Fibroblast of upper back skin (primary cell): ENCODE measurements at places on chromosomes 12 and 14.

GRCh38 chr12:12958886-12959285 is 6.9 kb upstream of the GPRC5D start:
- no peak for DNase-seq

DNA sequence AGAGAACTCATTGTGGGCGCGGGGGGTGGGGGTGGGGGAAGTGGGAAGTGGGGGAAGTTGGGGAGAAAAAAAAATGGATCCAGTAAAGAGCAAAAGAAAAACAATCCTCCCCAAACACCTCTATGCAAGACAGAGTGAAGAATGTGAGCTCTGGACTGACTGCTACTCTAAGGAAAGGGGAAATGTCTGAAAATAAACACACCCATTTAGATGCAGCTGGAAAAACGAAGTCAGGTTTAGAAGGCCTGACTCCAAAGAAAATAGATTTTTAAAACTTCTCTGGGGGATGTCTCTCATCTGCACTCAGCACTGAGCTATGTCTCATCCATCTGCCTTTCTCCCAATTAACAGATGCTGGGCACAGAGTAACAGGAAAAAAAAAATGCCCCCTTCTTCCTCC is 904.4 kb downstream of the GALC start:
- DNase-seq = no peak

DNA sequence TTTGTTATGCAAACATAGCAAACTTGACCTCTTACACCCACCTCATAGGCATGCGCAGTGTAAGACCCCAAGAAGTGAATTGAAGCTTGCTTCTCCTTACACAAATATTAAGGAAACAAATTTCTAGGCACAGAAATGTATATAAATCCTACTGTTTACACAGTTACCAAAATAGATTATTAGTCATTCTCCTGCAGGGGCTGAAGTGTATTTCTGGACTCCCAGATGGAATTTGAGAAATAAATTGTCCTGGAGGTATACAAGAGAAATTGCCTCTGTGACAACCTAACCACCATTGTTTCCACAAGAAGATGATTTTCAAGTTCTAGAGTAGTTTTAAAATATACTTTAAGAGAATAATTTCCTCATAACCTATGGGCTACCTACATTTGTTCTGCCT is 656.0 kb upstream of the MDGA2 start:
- no peak for DNase-seq

DNA sequence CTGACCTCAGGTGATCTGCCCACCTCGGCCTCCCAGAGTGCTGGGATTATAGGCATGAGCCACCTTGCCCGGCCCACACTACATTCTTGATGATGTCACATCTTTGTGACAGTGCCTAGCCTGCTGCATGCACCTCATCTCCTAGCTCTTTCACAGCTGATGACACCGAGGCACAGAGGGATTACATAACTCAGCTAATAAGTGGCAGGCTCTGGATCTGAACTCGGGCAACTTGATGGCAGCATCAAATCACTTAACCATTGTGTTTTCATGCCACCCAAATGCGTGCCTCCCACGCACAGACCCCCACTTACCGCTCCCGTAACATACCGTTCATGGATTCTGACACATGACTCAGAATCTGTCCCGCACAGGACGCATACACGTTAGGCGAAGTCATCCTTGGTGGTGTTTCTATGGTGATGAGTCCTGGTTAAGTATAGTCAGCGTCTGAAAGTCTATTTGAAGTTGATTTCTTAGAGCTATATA is 7.4 kb downstream of the TMEM120B start:
- DNase-seq = peak; percentile 90

DNA sequence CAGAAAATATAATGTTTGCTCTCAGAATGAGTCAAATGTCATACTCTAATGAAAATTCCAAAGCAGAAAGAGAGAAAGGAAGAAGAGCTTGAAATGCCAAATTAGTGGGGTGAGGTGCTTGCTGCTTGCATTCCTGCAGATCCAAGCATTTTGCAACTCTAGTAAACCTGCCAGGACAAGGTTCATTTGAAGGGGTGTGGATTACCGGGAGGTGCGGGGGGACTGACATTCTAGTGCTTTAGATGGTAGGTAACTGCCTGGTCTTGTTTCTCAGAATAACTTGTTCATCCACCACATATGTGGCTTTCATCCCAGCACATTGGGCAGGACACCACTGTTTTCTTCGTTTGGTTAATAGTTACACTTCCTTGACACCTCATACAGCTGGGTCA is 144.4 kb downstream of the AKAP6 start:
- peak; percentile 83 for DNase-seq

- no peak for DNase-seq
Measured at GRCh38 chr14:88229428-88229827, 93.6 kb downstream of the KCNK10 start.

GRCh38 chr12:120994589-120995337 is 16.4 kb downstream of the HNF1A start:
- no peak for DNase-seq

DNA sequence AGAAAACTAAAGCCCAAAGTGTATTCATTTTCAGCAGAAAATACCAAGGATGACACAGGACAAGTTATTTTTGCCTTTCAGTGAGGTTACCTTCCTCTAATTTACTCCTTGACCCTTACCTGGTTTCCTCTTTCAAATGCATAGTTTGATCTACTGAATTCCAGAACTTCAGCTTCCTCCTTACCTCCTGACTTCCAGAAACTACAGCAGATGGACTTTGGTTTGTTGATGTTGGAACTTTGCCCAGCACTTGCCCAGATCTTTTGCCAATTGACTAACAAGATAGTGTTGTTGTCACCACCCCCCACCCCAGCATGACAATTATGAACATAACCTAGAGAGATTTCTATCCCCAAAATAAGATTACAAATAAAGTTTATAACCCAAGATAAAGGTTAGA is 63.2 kb downstream of the NAV3 start:
- no peak for DNase-seq

DNA sequence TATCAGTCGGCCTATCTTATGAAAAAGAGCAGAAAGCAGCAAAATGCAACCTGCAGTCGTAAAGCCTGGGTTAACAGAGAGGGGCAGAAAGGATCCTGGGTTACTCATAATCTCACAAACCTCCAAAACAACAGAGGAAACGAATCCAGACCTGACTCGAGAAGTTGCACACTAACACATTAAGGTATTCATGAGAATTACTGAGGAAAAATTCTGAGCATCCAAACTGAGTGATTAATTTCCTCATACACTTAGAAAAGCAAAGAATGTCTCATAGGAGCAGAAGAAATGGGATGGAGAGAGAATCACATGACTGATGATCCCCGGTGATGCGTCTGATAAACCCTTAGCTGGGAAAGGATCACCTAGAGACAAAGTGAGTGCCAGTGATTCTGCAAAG is 272.5 kb downstream of the TMEM132D start:
- DNase-seq = no peak

DNA sequence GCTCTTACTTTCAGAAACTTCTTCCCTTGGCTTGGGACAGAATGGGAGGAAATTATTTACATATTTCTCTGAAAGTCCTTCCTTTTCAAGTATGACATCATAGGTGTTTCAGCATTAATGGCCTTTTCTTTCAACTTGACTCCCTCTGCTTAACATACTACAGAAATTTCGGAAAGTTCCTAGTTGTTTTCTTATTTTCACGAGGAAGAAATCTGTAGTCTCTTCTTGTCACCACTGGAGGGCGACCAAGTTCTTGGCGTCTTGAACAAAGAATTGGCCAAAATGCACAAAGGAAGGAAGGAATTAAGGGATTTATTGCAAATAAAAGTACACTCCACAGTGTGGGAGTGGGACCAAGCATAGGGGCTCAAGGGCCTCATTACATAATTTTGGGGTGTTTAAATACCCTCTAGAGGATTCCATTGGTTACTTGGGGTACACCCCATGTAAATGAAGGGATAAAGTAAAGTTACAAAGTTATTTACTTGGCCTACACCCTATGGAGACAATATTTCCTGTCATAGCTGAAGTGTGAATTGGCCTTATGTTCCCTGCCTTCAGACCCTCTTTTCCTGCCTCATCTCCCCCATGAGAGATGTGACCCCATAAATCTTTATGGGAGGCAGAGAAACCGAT is 70.4 kb downstream of the RPL10L start:
- peak; percentile 25 for DNase-seq

- peak; percentile 37 for DNase-seq
Measured at GRCh38 chr14:58977366-58977765, 211.1 kb upstream of the DAAM1 start.

GRCh38 chr14:62696331-62696924 is 348.8 kb downstream of the KCNH5 start:
- no peak for DNase-seq

DNA sequence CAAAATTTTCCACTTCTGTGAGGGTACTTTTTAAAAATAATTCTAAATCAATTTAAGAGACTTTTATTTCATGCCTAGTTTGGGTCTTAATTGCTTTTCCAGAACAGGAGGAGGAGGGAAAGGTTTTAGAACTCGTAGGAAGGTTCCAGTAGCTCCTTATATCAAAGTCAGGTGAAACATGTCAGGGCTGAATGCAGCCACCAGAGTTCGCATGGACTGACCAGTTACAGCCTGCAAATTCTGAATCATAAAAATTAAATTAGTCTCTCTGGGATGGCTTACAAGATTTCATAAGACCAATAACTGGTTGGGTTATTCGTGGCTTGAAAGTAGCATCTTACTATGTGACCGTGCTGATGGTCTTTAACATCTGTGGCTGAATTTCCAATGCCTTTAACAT is 397 bp downstream of the BDKRB1 start:
- DNase-seq = peak; percentile 58

DNA sequence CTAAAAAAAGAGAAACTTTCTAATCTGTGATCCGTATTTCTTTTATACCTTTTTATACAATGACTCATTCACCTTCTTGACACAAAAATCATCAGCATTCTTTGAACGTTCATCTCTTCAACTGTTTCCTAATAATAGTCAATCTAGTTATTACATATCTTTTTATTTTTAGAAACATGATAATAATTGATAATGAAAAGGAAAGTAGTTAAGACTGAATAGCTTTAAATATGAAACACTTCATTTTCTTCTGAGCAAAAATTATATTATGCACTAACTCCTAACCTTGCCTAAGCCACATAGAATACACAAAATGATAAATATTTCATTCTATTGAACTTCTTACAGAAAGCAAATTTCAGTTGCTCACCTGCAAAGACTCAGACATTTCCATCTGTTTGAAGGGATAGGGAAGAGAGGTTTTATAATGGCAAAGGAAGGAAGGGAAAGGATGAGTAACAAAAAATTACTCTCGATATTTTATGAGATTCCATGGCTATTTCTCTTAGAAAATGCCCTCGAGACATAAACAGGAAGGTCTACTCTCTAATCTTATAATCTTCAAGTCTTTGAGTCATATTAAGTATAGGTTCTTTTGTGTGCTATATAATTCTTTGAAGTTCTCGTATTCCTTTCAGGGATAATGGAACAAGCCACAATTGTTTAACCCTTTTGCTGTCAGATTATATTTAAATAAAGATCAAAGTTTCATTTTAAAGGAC is 7.5 kb upstream of the KLHL42 start:
- peak; percentile 16 for DNase-seq

GRCh38 chr12:130646716-130647370 is 69.3 kb downstream of the RIMBP2 start:
- no peak for DNase-seq

DNA sequence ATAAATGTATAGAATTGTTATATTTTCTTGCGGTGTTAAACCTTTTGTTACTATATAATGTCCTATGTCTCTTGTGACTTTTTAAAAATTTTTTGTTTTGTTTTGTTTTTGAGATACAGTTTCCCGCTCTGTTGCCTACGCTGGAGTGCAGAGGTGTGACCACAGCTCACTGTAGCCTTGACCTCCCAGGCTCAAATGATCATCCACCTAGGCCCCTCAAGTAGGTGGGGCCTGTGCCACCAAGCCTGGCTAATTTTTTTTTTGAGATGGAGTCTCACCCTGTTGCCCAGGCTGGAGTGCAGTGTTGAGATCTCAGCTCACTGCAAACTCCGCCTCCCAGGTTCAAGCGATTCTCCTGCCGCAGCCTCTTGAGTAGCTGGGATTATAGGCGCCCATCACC is 26.5 kb upstream of the RCOR1 start:
- DNase-seq = no peak

DNA sequence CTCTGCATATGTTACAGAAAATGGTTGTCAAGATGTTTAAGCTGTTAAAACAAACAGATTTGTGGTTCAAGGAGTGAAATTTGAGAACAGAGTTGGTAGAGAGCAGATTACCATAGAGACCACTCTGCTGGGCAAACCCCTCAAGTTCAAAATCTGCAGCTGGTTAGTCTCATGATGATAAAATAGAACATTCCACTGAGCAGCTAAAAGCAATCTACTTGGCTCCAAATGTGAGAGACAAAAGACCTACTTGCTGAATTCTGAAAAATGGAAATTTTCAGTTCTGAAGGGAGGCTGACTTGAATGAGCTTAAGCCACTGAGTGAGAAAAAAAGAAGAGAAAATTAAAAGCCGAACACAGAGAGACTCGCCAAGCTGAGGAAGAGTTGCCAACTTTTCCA is 519.3 kb downstream of the NOVA1 start:
- no peak for DNase-seq

- DNase-seq = no peak
Measured at GRCh38 chr12:89228491-89228890, 123.8 kb downstream of the DUSP6 start.

DNA sequence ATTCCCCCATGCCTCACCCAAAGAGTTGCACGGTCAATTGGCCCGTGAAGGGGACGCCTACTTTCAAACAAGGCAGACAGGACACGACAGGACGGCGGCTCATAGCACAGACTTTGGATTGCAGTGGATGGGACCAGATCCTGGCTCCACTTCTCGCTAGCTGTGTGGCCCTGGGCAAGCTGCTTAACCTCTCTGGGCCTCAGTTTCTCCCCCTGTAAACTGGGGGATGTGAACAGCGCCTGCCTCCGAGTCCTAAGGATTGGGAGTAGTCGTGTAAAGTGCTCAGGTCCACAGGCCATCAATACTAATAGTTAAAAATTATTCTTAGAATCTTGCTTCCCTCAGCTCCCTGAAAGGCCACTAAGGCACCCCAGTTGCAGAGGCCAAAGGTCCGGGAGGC is 13.1 kb downstream of the RHOF start:
- no peak for DNase-seq

- DNase-seq = peak; percentile 45
Measured at GRCh38 chr14:58808828-58809227, 171.1 kb downstream of the DACT1 start.

GRCh38 chr14:84108746-84109457 is 1421.0 kb upstream of the FLRT2 start:
- DNase-seq = peak; percentile 26

- DNase-seq = no peak
Measured at GRCh38 chr14:41806366-41806975, 199.8 kb downstream of the LRFN5 start.

DNA sequence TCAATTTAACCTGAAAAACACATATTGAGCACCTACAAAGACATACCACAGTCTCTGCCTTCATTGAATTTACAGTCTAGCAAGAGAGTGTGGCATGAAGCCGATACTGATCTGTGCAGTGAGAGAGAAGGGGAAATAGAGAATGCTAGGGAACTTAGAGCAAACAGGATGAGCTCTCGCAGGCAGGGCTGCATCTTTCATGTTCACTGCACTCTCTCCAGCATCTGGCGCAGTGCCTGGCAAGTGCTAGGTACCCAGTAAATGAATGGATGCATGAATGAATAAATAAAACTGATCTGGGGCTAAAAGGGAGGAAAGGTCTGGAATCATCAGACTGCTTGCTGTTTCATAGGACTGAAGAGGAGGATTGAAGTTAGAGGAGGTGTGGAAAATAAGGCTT is 256.5 kb upstream of the NPAS3 start:
- no peak for DNase-seq
